NCI-H82 (cell line): ENCODE measurements at places on chromosomes 2 and 18.

DNA sequence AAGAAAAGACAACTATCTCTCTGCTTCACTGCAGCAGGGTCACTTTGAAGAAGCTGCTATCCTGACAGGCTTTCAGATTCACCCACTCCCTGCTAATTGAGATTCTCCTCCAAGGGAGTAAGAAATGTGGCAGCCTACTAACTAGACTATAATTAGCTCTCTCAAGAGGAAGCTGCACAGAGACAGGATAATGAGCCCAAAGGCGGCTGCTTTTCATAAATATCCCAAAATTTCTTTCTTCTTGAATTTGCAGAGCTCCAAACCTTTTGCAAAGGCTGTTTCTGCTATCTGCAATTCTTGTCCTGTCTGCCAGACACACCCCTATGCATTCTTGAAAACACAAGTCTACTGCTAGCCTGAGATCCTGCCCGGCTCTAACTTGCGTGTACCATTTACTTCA is 54.0 kb upstream of the RNU4ATAC start:
- no peak for DNase-seq

DNA sequence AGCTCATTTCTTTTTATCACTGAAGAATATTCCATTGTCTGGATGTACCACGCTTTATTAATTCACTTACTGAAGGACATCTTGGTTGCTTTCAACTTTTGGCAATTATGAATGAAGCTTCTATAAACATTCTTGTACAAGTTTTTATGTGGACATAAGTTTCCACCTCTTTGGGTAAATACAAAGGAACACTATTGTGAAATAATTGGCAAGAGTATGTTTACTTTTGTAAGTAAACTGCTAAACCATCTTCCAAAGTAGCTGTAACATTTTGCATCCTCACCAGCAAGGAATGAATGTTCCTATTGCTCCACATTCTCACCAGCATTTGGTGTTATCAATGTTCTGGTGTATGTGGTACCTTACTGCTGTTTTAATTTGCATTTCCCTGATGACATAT is 15.8 kb upstream of the VWC2L start:
- DNase-seq: no peak

DNA sequence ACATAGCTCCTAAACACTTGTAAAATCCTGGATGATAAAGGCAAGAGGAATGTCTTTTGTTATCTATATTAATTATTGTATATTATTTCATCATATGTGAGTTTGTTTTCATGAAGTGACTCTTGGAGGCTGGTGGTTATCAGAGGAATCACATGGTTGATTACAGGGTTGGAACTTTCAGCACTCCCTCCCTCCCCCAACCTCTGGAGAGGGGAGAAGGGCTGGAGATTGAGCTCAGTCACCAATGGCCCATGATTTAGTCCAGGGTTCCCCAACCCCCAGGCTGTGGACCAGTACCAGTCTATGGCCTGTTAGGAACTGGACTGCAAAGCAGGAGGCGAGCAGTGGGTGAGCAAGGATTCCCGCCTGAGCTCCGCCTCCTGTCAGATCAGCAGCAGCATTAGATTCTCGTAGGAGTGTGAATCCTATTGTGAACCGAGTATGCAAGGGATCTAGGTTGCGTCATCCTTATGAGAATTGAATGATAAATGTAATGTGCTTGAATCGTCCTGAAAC is 37.7 kb downstream of the FBXO48 start:
- DNase-seq: no peak

DNA sequence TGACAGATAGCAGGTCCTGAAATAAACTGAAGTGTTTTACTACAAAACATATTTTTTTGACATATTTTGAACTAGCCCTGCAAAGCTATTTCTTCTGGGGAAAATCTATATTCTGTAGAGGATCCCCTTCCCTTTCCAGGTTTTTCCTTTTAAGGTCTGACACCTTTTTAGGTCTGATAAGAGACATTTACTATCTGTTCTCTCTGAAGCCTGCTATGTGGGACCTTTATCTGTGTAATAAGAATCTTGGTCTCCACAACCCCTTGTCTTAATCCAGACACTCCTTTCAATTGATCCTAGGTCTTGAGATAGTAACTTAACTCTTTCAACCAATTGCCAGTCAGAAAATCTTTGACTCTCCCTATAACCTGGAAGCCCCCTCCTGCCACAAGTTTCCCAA is 5.5 kb upstream of the PDK1 start:
- no peak for DNase-seq

- no peak for DNase-seq
Observed at GRCh38 chr18:53254265-53254664, 914.3 kb downstream of the DCC start.

- DNase-seq: peak; percentile 40
Observed at GRCh38 chr2:116952254-116952653, 862.2 kb upstream of the DDX18 start.

- DNase-seq: no peak
Observed at GRCh38 chr2:134431838-134432434, 178.1 kb downstream of the MGAT5 start.

DNA sequence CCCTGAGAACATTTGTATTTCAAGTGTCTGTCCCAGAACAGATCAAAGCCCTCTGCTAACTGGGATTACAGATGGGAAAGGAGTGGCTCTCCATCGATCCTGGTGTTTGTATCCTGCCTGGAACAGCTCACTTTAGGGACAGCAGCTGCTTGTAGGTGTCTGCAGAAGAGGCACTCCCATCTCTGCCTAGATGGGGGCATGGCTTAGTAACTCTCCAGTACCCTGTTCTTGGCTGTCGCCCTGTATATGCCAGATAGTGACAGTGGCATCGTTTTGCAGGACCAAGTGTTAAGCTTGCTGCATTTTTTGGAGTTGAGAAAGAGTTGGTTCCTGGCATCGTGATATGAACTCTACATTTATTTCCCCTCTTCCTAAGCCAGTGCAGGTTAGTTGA is 189.9 kb downstream of the SH3RF3 start:
- no peak for DNase-seq

DNA sequence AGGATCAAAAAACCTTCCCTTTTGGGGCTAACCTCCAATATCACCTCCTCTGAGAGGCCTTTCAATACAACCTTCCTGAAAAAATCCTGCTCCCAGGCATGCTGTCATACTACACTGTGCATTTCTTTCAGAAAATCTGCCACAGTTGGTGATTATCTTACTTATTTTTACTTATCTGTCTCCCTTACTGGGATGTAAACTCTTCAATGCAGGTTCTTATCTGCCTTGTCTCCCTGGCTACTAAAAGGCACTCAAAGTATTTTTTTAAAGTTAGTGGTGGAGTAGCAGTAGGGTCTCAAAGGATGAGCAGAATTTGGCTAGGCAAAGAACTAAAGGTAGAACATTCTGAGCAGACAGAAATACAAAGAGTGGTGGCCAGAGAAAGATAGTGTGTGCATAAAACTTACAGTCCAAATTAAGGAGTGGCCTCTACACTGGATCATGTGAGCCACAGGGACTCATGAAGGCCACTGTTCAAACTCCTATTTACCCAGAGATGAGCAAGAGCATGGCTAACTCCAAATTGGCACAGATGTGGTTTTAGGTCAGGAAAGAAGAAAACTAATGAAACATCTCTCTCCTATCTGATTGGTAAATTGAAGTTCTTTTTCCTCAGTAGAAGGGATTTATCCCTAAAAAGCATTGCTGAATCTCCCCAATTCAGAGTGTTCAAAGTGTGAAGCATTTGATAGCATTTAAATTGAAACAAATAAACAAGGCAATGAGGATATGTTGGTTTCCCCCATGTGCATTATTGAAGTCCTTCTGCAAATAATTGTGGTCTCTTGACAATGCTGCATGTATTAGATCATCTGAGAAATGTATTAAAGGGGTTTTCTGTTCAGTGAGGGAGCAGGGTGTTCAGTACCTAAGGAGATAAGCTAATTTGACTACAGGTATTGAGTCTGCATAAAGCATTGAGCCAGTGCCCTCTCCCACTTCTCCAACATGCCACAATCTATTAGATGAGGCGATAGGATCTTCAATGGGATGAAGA is 285.5 kb downstream of the MREG start:
- DNase-seq: no peak

DNA sequence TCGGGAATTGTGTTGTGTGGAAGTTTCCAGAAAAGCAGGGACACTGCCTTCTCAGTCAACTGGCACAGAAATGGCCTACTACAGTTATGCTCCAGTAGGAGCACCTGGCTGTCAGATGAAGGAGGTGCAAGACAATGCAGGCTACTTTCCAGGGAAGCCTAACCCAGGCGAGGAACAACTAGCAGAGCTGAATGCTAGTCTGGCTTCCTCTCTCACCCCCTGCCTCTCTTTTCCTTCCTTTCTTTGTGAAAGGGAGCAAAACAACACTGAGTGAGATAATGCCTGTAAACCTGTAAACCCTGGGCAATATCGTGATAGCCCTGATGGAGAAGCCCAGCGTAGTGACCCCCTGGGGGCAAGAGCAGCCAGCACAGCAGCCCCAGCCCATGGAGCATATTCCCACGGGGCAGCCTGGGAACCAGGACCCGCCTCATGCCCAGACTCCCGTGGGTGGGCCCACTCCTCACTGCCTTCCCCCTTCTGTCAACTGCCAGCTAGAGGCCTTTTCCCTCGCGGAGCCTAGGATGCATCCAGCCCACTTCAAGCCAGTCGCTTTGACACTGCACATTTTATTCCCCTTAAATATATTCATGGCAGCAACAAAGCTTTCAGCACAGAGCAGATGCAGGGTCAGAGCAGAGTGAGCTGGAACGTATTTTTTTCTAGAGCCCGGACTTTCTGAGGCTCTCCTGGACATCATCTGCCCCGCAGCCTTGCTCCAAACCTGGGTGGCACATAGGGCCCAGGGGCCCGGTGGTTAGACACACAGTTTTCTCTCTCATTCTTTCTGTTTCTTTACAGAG is 77.0 kb downstream of the PDCL3 start:
- no peak for DNase-seq

- no peak for DNase-seq
Observed at GRCh38 chr18:9690418-9691188, 17.5 kb upstream of the RAB31 start.

DNA sequence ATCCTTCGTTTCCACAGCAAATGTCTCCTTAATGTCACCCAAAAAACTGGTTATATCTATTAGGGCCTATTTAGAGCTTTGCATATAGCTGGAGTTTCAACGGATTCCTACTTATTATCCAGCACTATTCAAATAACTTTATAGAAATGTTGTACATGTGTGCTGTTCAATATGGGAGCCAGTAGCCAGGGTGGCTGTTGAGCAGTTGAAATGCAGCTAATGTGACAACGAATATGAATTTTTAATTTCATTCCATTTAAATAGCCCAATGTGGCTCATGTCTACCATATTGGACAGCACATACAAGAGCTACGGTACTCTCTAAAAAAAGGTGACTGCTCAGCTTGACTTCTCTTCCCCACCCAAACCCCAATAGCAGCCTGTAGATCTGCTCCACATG is 2.4 kb downstream of the APOB start:
- DNase-seq: no peak

DNA sequence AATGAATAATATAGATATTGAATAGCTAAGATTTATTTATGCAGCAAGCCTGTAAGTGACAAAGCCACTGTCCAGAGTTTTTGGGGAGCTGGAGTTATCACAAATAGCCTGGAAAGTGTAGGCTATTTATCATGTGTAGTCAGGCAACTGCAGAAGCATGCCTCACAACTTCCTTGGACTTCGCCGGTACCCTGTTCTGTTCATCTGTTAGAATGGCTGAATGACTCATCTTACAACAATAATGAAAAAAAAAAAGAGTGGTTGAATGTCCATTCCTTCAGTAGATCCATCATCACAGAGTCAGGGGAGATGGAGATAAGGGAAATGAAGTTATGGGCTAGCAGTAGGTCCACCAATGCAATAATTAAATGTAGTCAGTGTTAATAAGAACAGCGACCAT is 24.0 kb upstream of the ATP5MC3 start:
- no peak for DNase-seq

GRCh38 chr2:57368190-57368589 is 678.4 kb upstream of the VRK2 start:
- DNase-seq: no peak

DNA sequence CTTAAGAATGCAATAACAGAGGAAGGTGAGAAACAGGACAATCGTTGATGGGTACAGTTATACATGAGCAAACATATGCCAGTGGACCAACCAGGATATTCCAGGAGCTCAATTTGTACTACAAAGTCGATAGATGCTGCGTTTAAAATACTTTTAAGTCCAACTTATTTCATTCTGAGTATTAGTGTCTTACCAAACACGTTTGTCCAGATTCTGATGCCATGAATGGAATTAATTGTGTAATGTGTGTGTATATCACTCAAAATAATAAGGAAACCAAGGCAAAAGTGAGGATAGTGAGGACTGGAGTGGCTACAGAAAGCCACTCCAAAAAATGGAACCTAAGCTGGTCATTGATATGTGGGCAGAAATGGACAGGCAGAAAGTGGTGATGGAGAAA is 332.6 kb downstream of the RIT2 start:
- no peak for DNase-seq

DNA sequence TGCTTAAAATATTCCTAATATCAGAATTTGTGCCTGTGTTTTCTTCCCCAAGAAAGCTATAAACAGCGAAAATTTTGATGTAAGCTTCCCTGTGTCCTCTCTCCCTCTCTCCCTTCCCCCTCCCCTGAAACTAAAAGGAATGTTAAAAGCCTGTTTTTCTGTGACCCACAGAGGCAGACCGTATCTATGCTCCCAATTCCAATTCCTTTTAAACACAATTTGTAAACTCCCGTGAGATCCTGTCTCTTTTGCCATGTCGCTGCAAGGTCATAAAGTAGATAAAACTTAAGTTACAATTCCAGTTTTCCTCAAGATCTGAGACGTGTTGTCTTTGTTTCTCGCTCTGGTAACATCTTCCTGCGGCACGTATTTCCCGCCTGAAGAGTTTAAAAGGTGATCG is 23.3 kb downstream of the SKA1 start:
- DNase-seq: no peak

DNA sequence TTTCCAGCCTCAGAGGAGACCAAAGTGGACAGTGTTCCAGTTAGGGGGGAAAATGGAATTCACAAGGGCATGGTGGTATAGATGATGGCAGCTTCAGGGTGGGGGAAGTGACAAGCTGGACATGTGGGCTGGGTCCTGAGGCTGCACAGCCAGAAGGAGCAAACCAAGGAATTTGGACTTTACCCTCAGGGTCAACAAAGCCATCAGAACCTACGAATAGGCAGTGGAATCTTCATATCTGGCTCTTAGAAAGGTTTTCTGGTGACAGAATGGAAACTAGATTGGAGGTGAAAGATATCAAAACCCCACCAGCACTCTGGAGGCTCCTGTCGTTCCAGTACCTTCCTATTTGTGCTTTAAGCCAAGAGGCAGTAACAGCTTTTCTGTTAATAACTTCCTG is 127.1 kb downstream of the SETBP1 start:
- DNase-seq: no peak

DNA sequence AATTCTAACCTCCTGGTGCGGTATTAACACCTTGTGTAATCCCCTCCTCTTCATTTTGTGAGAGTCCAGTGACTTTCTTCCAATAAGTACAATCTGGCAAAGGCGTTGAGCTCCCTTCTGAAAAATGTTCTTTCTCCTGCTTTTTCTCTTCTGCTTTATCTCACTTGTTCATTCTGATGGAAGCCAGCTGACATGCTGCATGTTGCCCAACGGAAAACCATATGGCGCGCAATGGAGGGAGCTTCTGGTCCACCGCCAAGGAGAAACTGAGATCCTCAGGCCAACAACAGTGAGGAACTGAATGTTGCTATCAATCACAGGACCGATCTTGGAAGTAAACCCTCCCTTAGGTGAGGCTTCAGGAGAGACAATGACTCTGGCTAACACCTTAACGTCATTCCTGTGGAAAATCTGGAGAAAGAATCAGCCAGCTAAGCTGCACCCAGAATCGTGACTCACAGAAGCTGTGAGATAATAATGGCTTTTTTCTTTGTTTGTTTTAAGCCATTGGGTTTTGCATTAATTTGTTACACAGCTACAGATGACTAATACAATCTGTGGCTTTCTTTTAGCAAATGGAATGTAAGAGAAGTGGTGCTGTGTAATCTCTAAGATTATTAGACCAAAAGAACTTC is 1323.9 kb upstream of the DDX18 start:
- no peak for DNase-seq
